ENCODE measurements at places on chromosomes 2 and 18.

DNA sequence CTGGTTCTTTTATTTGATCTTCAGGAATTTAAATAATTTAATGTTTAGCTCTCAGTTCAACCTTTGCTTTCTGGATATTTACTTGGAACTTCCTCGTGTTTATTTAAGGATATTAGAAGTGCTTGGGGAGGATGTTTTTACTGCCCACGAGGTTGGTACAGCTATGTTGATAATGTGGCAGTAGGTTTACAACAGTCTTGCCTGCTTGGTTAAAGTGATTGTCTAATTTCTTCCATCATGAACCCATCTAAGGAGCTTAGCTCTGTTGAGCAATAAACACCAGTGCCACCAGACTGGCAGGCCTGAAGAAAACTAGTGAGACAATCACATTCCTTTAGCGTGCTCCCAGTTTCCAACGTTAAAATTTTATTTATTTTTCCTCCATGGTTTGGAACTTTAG is 94.5 kb downstream of the ICOS start:
- no peak for DNase-seq

DNA sequence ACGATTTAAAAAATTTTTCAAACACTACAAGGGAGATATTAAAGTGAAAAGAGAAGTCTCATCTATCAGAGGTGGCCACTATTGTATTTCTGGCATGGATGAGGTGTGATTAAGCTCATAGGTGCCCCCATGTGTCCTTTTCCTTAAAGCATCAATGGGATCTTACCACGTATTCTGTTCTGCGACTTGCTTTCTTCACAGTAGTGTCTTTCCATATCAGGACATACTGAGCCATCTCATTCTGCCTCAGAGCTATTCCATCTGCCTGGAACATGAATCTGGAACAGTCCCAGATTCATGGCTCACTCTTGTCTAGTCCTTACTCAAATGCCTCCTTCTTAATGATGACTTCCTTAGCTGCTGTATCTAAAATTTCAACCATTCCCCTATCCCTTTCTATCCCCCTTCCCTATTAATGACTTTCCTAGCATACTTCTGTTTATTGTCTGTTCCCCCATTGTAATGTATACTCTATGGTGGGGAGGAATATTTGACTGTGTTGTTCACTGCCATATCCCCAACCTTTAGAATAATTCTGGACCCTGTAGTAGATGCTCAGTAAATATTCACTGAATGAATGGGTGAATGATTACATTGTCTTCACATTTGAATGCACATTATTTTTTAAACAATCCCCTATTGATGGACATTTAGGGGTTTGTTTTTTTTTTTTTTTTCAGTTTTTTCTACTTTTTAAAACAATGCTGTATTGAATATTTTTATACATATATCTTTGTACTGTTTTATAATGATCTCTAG is 11.1 kb downstream of the STAMBP start:
- DNase-seq = no peak

DNA sequence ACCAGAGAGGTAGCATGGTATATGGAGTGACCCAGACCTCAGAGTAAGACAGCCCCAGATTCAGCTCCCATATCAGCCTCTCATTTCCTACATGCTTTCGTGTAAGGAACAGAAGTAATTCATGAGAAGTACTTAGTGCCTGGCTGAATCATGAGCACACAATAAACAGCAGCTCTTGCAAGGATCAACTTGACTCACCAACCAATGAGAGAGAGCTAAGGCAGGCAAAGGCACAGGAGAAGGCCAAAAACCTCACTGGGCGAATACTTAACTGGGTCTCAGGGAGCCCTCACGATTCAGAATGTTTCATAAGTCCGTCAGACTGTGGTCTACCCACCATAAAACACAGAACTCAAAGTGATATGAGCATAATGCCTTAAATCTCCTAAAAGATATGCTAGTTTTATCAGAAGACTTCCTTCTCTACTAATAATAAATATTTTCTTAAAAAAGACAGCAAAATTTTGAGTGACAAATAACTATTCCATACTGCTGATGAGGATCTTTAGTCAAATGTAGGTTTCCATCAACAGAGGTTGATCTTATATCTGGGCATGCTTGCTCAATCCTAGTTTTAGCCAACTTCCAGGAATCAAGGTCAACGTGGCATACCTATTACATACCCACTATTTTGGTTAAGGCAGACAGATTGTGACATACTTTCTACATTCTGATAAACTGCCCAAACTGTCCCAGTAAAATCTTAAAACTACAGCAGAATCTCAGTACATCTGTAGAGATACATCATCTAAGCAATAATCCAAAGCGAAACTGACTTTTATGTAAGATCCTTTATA is 34.9 kb downstream of the IMMT start:
- DNase-seq = no peak

- DNase-seq = no peak
Observed at GRCh38 chr2:49686897-49687442, 532.7 kb upstream of the FSHR start.

DNA sequence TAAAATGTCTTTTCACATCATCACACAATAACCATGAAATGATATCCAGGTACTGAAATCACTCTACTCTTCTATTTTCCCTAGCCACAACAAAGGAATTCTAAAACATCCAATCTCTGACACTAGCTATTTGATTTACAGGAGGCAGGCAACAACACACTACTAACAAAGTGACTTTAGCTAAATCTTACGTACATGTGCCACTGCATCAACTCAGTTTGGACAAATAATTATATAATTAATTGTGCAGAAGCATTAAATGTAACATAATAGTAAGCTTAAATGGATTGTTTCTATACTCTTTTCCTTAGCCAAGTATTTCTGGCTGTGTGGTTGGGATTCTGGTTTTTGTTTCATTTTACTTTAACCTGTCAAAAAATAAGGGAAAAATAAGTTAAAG is 192.4 kb downstream of the AFF3 start:
- DNase-seq = no peak

DNA sequence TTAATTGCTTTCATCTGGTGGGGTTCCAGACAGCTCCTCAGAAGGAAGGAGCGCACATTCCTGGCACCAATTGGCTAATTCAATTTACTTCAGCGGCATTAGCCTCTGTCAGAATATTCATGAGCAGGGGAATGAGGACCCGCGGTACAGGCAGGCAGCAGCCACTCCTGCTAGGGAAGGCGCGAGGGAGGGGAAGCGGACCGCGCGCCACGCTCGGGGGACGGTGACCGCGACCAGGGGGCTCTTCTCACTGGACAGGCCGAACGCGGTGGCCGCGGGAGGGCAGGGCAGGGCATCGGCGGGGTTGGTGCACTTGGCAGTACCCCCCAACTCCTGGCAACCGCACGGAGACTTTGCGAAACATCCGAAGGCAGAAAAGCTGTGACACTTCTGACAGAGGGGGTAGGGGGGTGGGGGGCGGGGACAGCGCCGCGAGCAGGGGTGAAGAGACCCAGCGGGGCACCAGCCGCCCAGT is at the start of gene CDH20:
CDH20 (plus strand) TSS at position 160 of the 475 bp plus-strand sequence.
- no peak for DNase-seq

Data from activated CD8-positive, alpha-beta memory T cell treated with anti-CD3 and anti-CD28 coated beads for 4 hours (primary cell).